SJCRH30 (cell line): ENCODE measurements at places on chromosomes 11 and 22.

DNA sequence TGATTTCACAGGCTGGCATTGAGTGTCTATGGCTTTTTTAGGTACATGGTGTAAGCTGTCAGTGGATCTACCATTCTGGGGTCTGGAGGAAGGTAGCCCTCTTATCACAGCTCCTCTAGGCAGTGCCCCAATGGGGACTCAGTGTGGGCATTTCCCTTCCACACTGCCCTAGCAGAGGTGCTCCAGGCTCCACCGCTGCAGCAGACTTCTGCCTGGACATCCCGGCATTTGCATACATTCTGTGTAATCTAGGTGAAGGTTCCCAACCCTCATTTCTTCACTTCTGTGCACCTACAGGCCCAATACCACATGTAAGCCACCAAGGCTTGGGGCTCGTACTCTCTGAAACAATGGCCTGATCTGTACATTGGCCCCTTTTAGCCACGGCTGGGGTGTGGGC lies 78.3 kb downstream of the RNF169 start:
- no peak for DNase-seq

DNA sequence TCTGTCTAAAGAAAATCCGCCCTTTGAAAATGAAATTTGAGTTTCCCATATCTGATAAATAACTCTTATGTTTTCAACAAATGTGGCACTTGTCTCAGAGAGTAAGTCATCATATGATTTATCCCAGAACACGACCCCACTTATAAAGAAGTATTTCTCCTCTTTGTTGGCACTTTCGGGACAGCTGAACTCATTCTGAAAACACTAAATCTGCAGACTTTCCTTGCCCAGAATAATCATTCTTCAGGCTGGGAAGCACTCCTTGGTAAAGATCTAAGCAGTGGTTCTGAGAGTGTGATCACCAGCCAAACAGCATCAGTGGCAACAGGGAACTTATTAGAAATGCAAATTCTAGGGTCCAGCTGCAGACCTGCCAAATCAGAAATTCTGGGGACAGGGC lies 532.2 kb upstream of the API5 start:
- DNase-seq = no peak

DNA sequence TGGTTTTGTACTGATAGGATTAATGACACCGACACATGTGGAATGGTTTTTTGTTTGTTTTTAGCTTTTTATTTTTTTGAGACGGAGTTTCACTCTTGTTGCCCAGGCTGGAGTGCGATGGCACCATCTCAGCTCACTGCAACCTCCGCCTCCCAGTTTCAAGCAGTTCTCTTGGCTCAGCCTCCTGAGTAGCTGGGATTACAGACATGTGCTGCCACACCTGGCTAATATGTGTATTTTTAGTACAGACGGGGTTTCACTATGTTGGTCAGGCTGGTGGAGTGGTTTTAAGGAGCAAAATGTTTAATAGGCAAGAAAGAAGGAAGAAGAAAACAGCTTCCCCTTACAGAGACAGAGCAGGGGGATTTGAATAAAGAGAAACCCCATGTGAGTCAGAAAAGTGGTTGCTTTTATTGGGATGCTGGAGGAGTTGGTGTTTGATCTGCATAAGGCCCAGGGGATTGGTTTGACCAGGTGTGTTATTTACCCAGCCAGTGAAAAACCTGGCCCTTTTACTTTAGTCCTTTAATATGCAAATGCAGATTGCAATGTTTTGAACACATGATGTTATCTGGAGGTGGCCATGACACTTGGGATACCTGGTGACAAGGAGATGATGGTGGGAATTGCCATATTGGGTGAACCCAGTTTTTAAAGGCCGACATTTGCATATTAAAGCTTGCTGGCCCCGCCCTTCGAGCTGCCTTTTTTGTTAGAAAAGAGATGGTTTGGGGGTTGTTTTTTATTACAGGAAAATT lies 24.3 kb downstream of the SUSD2 start:
- DNase-seq = no peak

GRCh38 chr11:13384908-13385640 lies 77.9 kb downstream of the BTBD10 start:
- peak; percentile 38 for DNase-seq

GRCh38 chr22:31561238-31561887 lies 65.0 kb downstream of the SFI1 start:
- peak; percentile 73 for DNase-seq

- no peak for DNase-seq
Measured at GRCh38 chr11:26987731-26988130, 6.2 kb upstream of the FIBIN start.

- no peak for DNase-seq
Measured at GRCh38 chr11:85752890-85753581, 57.9 kb downstream of the SYTL2 start.

DNA sequence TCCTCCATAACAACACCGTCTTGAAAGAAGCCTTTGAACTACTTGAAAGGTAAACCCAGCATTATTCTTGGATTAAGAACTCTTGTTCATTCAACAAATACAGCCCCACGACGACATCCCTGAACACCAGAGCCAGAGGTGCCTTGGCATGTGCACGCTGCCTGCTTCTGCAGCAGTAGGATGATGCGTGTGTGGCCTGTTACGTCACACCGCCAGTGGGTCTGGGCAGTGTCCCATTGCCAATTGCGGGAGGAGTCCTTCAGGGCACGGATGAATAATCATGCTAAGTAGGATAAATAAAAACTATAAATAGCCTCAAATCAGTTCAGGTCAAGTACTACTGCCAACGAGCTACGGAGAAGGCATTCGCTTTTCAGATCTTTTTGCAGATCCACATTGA lies 380.5 kb downstream of the SHANK2 start:
- no peak for DNase-seq

DNA sequence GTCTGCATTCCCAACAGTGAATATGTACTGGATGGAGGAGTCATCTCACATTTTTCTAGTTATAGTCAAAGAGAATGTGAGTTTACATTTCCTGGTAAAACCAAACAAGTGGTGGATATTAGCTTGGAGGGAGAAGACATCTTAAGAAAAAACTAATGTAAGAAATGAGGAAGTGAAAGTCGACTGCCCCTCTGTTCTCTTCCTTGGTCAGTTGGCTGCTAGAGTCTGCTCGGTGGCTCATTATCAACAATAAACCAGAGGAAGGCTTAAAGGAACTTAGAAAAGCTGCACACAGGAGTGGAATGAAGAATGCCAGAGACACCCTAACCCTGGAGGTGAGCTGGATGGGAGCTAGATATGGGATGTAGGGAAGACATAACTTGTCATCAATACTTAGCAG lies 5.8 kb downstream of the SLC22A9 start:
- DNase-seq = no peak

GRCh38 chr11:118338637-118339061 lies 3.9 kb downstream of the CD3D start:
- no peak for DNase-seq

- no peak for DNase-seq
Measured at GRCh38 chr11:31895926-31896325, 84.8 kb upstream of the PAX6 start.

DNA sequence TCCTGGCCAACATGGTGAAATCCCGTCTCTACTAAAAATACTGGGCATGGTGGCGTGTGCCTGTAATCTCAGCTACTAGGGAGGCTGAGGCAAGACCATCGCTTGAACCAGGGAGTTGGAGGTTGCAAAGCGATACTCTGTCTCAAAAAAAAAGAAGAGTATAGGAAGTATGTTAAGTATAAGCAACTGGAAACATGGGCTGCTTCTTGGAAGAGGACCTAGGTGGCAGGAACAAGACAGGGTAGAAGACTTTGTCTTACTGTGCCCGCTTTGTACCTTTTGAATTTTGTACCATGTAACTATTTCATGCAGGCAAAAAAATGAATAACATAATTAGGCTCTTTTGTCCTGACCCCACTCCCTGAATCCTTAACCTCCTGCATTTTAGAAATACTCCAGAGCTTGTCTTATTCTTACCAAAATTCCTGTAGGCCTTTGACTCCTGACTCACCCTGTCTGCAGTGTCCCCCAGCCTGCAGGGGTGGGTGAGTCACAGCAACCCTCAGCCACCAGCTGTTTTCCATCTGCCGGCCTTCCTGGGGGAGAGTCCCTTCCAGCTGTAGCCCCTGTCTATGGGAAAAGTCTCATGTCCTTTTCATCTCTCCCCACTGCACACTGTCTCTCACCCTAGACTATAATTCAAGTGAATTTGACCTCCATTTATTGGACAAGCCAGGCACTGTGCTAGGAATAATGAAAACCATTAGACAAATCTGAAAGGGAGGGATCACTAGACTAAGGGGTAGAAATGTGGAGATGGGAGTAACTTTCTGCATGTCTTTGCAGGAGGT lies 41.8 kb downstream of the TXN2 start:
- peak; percentile 89 for DNase-seq

- no peak for DNase-seq
Measured at GRCh38 chr11:27421819-27422494, 50.6 kb downstream of the LGR4 start.

- no peak for DNase-seq
Measured at GRCh38 chr11:11769362-11769761, 72.4 kb upstream of the USP47 start.

DNA sequence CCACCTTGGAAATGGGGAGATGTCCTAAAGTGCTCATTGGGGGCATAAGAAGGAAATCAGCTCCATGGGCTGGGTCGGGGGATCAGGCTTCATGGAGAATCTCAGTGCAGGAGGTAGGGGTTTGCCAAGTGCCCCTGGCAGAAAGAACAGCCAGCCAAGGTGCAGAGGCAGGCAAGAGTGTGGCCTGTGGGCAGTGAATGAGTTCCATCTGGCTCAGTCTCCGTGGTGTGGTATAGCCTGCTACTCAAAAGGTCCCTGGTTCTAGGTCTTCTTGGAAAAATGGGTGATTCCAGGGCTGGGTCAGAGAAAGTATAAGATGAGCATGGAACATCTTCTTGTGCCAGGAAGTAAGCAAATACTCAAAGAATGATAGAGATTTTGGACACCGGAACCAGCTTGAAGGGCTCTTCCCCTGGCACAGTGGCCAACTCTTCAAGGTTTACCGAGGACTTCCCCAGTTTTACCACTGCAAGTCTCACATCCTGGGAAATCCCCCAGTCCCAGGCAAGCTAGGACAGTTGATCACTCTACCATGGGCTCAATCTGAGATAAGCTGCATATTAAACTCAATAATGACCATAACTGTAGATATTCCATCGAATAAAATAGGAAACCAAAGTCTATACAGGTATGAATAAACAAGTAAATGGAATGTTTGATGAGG lies 10.6 kb upstream of the ARAP1 start:
- no peak for DNase-seq

DNA sequence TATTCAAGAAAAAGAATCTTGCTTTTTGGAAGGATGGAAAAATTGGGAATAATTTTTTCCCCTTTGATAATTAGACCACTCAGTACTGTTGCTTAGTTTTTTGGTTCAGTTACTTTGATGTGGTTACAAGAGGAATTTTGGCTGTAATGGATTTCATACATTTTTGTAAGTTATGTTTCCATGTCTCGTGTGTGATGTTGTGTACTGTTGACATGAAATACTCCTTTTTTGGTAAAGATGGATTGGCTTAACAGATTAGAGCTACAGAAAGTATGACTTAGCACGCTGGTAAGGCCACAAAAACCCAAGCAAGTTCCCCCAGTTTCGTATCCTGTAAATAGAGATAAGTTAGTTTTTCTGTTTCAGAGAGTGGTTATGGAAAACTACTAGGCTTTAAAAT lies 11.9 kb downstream of the TBCEL start:
- DNase-seq = no peak

- DNase-seq = no peak
Measured at GRCh38 chr11:120773501-120774031, 250.3 kb upstream of the TBCEL start.

DNA sequence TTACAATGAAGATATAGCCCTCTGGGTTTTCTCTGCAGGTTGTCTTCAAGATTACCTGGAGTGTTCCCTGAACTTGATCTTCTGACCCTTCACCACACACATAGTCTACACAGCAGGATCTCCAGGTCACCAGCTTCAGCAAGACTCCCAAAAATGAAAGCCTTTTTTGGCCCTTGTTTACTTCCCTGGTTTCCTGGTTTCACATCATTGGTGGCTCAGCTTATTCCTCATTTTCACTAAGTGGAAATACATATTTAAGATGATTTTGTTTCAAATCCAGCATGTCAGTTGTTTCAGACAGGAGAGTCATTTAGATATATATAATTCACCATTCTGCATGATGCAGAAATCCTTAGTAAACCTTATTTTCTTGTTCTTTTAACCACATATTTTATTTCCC lies 41.6 kb upstream of the MPEG1 start:
- DNase-seq = no peak

- DNase-seq = no peak
Measured at GRCh38 chr11:115642660-115643059, 138.4 kb upstream of the CADM1 start.

- peak; percentile 88 for DNase-seq
Measured at GRCh38 chr11:9601037-9601875, 27.8 kb downstream of the WEE1 start.

DNA sequence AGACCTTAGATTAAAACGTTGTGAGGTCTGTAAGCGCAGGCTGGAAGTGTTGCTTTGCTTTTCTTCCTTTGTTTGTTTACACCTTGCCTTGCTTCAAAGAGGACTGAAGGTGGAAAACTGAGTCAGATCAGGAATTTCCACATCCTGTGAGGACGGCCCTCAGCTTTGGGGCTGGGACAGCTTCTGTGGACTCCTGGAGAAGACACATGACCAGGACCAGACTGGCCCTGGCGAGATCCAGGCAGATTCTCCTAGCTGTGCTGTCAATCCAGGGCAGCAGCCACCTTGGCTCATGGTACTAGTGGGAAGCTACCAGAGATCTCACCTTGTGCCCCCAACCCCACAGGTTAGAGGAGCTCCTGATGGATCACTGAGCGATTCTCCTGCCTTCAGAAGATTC lies 1461.9 kb downstream of the TBC1D22A start:
- DNase-seq = no peak

GRCh38 chr22:39818094-39818493 lies 75.5 kb downstream of the ENTHD1 start:
- DNase-seq = no peak

DNA sequence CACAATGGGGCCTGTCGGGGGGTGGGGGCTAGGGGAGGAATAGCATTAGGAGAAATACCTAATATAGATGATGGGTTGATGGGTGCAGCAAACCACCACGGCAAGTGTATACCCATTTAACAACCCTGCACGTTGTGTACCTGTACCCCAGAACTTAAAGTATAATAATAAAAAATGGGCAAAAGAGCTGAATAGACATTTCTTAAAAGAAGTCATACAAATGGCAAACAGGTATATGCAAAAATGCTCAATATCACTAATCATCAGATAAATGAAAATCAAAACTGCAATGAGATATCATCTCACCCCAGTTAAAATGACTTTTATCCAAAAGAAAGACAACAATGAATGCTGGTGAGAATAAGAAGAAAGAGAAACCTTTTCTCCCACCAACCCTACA lies 363.7 kb upstream of the MPPED2 start:
- no peak for DNase-seq

- DNase-seq = no peak
Measured at GRCh38 chr11:48124880-48125279, 91.7 kb upstream of the OR4B1 start.

GRCh38 chr11:34364102-34364501 lies 6.3 kb upstream of the ABTB2 start:
- no peak for DNase-seq

GRCh38 chr22:34333285-34333684 lies 413.0 kb upstream of the LARGE1 start:
- DNase-seq = no peak
